ENCODE measurements at places on chromosomes 12 and 14. TPM values are rescaled to one million over a fixed set of nuclear protein-coding genes. Genes with fewer than 3 reads are reported as not detected.

- DNase-seq = no peak
These were observed 525.1 kb upstream of the FBXO33 start for GRCh38 chr14:39957290-39957689.

GRCh38 chr12:110498984-110499706 is 2.8 kb downstream of the VPS29 start:
- no peak for DNase-seq

DNA sequence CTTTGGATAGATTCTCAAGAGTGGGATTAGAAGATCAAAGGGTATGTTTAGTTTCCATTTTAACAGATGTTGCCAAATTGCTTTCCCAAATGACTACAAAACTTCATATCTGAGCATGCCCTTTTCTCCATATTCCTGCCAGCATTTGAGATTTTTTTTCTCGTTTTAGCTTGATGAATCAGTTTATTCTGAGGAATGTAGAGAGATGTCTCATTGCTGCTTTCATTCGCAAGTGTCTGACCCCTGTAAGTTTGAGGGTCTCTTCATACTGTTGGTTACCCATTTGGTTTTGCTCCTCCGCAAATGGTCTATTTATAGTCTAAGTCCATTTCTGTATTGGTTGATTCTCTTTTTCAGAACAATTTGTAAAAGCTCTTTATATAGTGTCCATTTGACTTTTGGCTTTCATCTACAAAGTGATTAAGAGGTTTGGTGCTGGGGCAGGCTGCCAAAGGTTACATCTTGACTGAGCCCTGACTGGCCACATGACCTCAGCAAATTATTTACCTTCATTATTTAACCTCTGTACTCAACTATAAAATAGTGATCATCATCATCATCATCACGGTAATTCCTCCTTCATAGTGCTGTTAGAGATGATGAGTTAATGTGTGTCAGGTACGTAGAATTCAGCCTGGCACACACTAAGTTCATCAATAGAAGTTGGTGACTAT is 33.6 kb downstream of the HCAR2 start:
- no peak for DNase-seq

- DNase-seq = no peak
These were observed 57.1 kb downstream of the ANO4 start for GRCh38 chr12:100851637-100852036.

Gene COPS7A
- total RNA-seq = 61.9 TPM

Gene IL26
- total RNA-seq = not detected

Measured in lower leg skin (tissue), 4 donors.